ENCODE measurements at places on chromosomes 11 and 22. TPM values are rescaled to one million over a fixed set of nuclear protein-coding genes. Genes with fewer than 3 reads are reported as not detected.

SYT8 gene
- 1.2 TPM for total RNA-seq

RAD9A gene
- total RNA-seq: 48.8 TPM

USP2 gene
- 13.1 TPM for total RNA-seq

DNA sequence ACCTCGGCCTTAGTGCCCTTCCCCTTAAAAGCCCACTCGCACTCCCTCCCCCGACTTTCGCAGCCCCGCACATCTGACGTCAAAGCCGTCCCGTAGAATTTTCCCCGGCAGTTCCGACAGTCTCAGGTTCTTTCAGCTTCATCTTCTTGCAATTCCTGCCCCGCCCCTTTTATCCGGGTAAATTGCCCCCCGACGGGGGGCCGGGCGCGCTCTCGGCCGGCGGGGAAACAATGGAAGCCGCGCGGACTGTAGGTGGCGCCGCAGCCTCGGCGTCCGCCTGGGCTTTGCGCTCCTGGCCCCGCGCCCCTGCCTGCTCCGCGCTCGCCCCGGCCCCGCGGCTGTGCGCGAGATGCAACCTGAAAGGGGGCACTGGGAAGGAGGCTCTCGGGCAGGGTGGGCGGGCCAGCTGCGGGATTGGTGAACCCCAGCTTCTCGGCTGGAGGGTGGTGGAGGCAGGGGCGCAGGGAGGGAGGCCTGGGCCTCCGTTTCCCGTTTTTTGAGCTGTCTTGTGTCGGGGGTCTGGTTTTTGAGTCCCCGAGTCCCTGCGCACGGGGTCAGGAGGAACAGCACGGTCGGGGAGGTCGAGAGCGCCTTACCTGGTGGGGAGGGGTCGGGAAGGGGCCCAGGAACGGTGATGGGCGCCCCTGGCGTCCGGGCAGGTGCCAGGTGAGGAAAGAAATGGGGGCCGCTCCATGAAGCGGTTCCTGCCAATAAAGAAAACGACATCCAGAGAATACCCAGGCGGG is 859 bp upstream of the FGF19 start:
- peak; percentile 48 for DNase-seq

- DNase-seq: no peak
Measured at GRCh38 chr11:93220078-93220477, 22.3 kb upstream of the SLC36A4 start.

- DNase-seq: no peak
Measured at GRCh38 chr11:37230865-37231264, 632.8 kb upstream of the RAG2 start.

DNA sequence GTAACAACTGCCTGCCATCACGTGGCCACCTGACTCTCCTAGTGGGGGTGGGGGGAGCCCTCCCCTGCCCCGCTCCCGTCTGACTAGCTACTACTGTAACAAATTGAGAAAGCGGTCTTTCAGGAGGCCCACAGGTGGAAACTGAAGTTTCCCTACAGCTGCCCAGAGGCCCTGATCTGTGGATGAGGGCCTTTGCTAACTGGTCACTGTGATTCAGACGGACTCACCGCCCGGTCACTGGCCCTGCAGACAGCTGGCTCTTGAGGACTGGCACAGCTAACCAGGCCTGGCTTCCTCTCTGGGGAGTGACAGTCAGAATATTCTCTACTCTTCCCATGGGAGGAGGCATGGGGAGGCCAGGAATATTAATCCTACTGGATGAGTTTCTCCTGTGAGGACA is 116.8 kb downstream of the ARHGAP8 start:
- no peak for DNase-seq

Data from mesothelial cell of epicardium (in vitro differentiated cells).